ENCODE measurements at places on chromosomes 7 and 10. TPM values are rescaled to one million over a fixed set of nuclear protein-coding genes. Genes with fewer than 3 reads are reported as not detected.

DNA sequence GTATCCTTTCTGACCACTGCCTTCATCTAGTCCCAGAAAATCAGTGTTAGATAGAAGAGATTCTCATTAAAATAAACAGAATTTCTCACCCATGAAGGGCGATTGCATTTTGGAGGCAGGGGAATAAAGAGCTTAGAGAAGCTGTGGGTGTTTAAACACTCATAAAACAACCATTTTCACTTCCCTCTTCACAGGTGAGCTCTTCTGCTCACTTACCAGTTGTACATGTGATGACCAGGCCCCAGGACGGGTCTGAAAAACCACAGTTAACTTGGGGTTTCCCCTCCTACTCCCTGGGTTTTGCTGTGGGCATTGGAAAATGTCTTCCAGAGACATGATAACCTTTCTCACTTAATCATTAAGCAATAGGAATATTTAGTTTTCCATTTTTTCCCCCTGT, 411.6 kb upstream of the DPP6 start:
- no peaks in the 10 kb centered on the region for H3K27me3 ChIP-seq
- no peak for DNase-seq
- H3K36me3 ChIP-seq: no peaks in the 10 kb centered on the region
- H3K4me3 ChIP-seq: no peak overlapping the region
- H3K27ac ChIP-seq: no peak overlapping the region

GRCh38 chr10:68188835-68189234, 43.1 kb downstream of the ATOH7 start:
- no peak overlapping the region for H3K27ac ChIP-seq
- H3K27me3 ChIP-seq: peaks cover 50% of the 10 kb centered on the region
- no peak for DNase-seq
- no peak overlapping the region for H3K4me3 ChIP-seq

Gene LIPM
- not detected for total RNA-seq

Gene OR9A2
- not detected for total RNA-seq

All from activated CD4-positive, alpha-beta memory T cell treated with anti-CD3 and anti-CD28 coated beads, Interleukin-2, amount 10 ng/mL, durations not matched to agents 7 days and 5 days (primary cell).